WTC11 (cell line): ENCODE measurements at places on chromosomes 3 and 15. TPM values are rescaled to one million over a fixed set of nuclear protein-coding genes. Genes with fewer than 3 reads are reported as not detected.

Gene AGBL1
- total RNA-seq, result 0.07 TPM in 1 of 3 replicates, not detected in the others

DNA sequence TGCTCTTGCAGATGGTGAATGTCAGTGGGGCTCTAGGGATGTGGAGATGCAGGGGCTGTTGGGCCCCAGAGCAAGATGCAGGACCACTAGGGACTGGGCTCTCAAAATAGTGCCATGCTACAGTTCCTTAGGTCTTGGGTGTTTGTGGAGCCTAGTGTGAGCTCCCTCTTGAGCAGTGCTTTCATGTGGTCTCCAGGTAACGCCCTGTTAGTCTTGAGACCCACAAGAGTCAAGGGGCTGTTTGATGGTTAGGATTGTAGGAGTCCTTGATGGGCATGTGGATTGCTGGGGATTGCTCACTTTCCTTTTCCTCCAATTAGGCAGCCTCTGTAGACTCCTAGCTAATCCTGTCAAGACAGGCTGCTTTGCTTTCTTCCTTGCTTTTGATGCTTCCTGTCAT, 56.0 kb downstream of the CCDC66 start:
- no peak for DNase-seq
- H3K4me1 ChIP-seq, result peaks cover 28% of the 10 kb centered on the region
- H3K36me3 ChIP-seq, result peaks cover 40% of the 10 kb centered on the region
- no peak overlapping the region for H3K4me3 ChIP-seq
- H3K27ac ChIP-seq, result no peak overlapping the region

DNA sequence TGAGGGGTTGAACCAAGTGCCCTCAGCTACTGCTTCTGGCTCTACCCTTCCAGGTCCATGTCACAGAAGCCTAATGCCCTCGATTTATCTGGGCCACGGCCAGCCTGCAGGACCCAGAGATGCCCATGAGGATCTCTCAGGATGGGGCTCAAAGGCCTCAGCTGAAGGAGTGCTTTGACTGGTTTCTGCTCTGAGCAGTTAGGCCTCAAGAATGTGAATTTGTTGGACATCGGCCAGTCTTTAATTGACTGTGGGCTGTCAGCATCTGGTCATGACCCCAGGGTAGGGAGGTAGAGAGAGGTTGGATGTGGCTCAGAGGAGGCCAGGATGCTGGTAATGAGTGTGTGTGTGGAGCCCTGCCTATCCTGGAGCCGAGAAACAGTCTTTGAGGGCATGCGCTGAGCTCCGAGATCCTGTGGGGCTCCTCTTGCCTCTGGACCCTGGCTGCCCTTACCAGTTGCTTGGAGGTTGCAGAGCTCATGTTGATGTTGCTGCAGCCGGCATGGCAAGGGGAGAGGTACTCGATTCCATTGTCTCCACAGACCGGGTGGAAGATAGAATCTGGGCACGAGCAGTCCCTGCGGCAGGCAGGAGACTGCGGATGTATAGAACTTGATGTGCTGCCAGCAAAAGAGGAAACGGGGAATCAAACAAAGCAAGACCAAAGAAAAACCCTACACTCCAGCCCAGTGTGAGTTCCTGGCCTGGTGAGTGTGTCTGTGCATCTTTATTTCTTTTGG, 49.1 kb upstream of the RAB6B start:
- H3K27ac ChIP-seq, result no peak overlapping the region
- H3K4me1 ChIP-seq, result peaks cover 27% of the 10 kb centered on the region
- no peak for DNase-seq
- H3K36me3 ChIP-seq, result no peaks in the 10 kb centered on the region

- H3K27ac ChIP-seq, result no peak overlapping the region
- H3K36me3 ChIP-seq, result no peaks in the 10 kb centered on the region
- peaks cover 39% of the 10 kb centered on the region for H3K4me1 ChIP-seq
- DNase-seq, result no peak
- H3K4me3 ChIP-seq, result no peak overlapping the region
These were observed 61.7 kb downstream of the SIDT1 start for GRCh38 chr3:113594066-113594465.

DNA sequence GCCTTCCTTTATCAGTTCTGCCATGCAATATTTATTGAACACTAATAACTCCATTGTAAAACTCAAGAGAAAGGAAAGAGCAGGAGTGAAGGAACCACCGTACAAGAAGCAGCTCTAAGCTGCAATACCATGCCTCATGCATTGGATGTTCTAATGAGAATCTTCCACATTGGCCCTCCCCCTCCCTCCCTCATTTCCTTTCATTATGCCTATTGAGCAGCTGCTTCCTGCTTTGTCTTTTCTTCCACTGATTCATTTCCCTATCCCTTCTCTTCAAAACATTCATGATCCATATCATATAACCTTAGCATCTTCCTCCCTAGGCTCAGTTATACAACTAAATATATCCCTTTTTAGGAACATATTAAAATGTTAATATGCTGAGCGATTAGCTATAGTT, 698.7 kb upstream of the GOLIM4 start:
- H3K36me3 ChIP-seq, result no peaks in the 10 kb centered on the region
- no peak overlapping the region for H3K4me3 ChIP-seq
- no peaks in the 10 kb centered on the region for H3K27me3 ChIP-seq
- DNase-seq, result no peak

DNA sequence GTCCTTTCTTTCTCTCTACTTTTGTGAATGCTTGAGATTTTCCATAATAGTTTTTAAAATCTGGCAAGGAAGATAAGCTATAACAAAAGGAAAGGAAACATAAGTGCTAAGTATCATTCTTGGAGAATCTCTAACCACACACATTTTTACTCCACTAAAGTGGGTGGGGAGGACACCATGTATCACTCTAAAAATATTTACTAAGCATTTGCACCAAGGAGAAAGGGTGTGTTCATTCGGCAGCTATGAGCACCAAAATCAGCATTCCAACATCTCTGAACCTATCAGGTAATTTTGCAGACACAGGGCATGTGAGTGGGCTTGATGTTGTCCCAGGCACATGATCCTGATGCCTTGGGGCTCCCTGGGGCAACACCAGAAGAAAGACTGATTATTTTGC, 5.5 kb downstream of the B4GALT4 start:
- H3K4me1 ChIP-seq, result peaks cover 7% of the 10 kb centered on the region
- no peak overlapping the region for H3K27ac ChIP-seq
- no peak overlapping the region for H3K4me3 ChIP-seq
- DNase-seq, result no peak
- no peaks in the 10 kb centered on the region for H3K27me3 ChIP-seq

Gene SLC9C1
- 1.4 to 3.5 TPM (median 2.5 TPM) in 3 replicates for total RNA-seq

Gene STRA6
- 20.1 to 23.2 TPM (median 21.7 TPM) in 3 replicates for total RNA-seq

DNA sequence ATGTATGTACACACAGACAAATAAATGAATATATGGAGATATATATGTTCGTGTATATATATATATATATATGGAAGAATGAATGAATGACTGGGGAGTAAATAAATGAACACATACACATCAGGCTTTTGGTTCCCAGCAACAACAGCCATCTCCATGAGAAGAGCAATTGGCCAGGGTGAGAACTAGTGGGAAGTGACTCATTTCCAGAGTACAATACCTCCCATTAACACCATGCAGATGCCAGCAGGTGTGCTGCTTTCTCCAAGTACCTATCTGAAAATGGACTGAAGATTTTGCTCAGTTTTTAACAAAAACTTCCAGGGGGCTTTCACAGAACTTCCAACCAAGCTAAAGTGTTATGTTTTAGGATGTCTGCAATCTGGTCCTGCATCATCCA, 179.8 kb upstream of the SLC2A2 start:
- peaks cover 72% of the 10 kb centered on the region for H3K4me1 ChIP-seq
- H3K27ac ChIP-seq, result peak overlapping the region; percentile 96
- H3K27me3 ChIP-seq, result no peaks in the 10 kb centered on the region
- DNase-seq, result no peak
- H3K36me3 ChIP-seq, result peaks cover 16% of the 10 kb centered on the region

DNA sequence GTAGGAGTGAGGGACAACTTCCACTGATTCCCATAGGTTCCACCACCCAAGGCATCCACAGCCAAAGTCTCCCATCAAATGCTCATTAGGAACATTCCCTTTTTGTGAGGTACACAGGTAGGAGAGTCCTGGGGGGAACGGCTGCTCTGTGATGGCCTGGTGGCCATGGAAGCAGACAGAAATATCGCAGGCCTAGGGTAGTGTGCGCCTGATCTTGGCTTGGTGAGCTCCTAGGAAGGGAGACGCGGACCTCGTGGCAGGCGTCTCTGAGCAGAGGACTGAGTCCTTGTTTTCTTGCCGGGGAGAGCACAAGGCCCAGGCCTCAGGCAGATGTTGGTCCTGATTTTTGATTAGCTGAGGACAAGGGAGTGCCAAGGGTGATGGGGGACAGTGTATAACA, 99.5 kb downstream of the SNRPN start:
- H3K36me3 ChIP-seq, result peaks cover 100% of the 10 kb centered on the region
- H3K27ac ChIP-seq, result no peak overlapping the region
- peaks cover 4% of the 10 kb centered on the region for H3K27me3 ChIP-seq
- H3K4me1 ChIP-seq, result no peaks in the 10 kb centered on the region; the same call in 1 of the 2 replicates
- H3K4me3 ChIP-seq, result no peak overlapping the region

DNA sequence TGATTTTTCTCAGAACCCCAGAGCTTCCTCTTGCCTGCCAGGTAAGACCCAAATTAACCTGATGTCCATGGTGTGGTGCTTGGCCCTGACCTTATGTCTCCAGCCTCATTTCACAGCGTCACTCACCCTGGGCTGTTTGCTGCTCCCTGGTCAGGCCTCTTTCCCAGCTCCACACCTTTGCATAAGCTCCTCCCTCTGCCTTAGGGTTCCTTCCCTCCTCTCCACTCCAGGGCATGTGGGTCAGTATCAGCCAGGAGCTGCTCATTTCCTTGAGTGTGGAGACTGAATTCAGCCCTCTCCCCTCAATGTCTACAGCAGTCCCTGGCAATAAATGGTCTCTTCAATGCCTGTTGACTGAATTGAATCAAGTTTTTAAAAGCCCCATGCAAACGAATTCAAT, 75.6 kb upstream of the ANKRD34C start:
- H3K27ac ChIP-seq, result no peak overlapping the region
- H3K36me3 ChIP-seq, result no peaks in the 10 kb centered on the region
- DNase-seq, result no peak
- H3K4me3 ChIP-seq, result no peak overlapping the region
- H3K4me1 ChIP-seq, result peaks cover 18% of the 10 kb centered on the region

DNA sequence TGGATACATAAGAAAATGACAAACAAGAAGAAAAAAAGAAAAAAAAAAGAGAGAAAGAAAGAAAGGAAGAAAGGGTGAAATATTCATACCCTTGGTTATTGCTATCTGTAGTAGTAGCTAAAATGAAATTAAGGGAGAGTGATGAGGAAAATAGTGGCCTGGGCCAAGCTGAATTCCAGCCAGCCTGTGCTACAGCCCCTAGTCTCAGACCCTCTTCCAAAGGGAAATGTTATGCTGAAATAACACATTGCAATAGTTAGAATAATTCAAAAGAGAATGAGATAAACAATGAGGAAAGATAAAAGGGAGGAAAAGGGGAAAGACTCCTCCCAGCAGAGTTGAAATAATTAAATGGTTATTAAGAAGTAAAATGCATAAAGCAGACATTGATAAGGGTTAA, 268.4 kb upstream of the ROBO1 start:
- no peak overlapping the region for H3K27ac ChIP-seq
- no peaks in the 10 kb centered on the region for H3K27me3 ChIP-seq
- DNase-seq, result no peak

Gene CX3CR1
- 0.07 to 0.37 TPM (median 0.11 TPM) in 3 replicates for total RNA-seq

Gene POLQ
- total RNA-seq, result 14.9 to 16.8 TPM (median 16.2 TPM) in 3 replicates

Gene CYP19A1
- not detected in 3 replicates for total RNA-seq

DNA sequence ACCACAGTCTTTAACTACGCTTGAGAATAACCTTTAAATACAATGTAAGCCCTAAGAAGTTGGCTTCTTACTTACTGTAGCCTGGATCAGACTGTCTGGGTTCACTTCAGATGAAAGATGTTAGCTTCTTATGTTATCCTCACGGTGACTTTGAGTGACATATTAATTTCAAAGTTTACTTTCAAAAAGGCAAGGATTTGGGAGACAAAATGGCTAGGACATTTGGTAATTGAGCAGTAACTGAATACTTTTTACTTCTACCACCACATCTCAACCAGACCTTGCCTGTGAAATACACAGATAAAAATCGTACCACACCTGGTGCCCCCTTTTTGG, 36.0 kb upstream of the BNIP2 start:
- no peaks in the 10 kb centered on the region for H3K4me1 ChIP-seq
- H3K27me3 ChIP-seq, result no peaks in the 10 kb centered on the region
- H3K27ac ChIP-seq, result no peak overlapping the region
- DNase-seq, result no peak
